ENCODE measurements at places on chromosomes 6 and 20.

DNA sequence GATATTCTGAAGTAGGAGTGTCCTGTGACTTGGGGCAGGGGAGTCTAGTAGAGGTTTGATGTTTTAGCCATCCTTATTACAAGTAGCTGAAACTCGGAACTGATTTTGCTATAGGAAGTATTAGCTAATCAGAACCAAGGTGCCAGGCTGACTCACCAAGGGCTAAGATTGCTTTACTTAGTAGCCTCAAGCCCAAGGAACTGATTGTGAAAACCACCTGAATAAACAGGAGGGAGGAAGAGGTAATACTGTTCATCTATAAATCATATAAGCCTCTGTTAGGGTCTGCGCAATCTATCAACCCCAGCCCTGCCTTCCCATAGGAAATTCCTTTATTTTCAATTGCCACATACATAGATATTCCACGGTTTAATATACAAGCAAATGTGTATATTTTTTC is 54.4 kb downstream of the GNAS start:
- DNase-seq = no peak

DNA sequence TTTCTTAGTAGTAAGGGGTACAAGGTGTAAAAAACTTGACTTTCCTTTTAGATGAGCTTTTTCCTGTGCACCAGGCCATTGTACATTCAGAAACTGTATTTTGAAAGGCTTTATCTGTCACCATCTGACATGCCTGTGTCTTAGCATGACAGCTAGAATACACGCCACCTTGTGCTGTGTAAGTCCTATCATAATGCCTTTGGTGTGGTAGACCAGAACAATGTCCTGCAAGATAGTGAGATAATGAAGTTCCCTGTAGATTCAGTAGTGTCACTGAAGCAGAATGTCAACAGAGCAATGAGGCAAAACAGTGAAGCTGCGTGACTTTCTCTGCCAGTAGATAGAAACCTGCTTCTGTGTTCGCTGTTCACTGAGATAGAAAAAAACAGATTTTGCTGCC is 105.8 kb downstream of the JAG1 start:
- no peak for DNase-seq

DNA sequence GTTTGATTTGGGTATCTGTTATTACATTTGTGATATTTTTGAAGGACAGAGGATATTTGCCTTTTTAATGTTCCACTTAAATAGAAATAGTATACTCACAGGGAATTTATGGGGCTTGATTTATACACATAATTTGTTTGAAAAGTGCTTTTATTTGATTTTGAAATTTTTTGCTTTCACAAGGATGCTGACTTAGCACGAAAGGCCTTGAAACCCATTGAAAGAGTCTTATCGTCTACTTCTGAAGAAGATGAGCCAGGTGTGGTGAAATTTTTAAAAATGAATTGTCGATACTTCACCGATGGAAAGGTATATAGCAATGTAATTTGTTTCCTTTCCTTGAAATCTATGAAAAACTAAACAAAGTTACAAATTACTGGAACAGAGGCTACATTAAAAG is 74.3 kb upstream of the HINT3 start:
- DNase-seq = no peak

DNA sequence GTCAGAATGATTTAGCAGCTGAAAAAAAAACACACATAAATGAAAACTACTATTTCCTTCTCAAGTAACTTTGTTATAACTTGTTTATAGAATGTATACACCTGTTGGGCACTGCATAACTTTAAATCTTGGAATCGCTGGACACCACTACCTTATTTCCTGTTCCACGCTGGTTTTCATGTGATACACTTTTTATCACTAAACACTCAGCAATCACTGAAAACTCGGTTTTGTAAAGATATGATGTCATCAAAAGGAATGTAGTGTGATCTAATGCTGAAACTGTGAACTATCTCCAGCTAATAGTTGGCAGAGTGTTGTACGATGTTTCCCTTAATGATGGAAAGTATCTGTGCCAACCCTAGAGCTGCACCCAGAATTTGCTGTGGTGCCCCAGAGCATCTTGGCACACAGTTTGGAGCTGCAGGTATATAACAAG is 127.9 kb downstream of the BACH2 start:
- no peak for DNase-seq

DNA sequence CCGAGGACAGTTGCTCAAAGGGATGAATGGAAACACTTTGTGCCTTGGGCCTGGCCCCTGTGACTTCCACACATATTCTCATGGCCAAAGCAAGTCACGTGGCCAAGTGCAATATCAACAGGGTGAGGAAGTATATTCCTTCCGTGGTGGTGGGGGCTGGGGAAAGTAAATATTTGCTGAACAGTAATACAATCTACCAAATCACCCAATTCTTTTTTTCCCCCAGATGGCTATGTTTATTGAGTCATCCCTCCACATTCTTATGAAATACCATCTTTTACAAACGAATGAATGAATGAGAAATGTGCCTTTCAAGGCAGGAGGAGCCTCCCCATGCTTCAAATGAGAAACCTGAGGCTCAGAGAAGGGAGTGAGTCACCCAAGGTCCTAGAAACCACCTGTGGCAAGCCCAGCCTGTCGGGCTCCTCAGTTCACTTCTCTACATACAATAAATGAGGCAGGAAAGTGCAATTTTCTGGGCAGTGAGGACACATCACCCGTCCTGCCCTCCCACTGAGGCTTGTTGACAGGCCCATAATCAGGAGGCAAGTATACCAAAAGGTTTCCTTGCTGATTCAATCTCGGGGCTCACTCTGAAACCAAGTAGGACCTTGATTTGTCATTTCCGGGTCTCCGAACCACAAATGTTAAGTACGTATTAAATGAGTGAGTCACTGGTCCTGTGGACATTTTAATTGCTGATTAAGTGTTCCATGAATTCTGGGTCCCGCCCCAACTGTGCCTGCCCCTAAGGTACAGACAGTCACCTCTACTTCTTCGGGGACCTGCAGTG is 25.3 kb upstream of the TOP1 start:
- DNase-seq = peak; percentile 59

- no peak for DNase-seq
These were observed 3.2 kb upstream of the BPIFA1 start for GRCh38 chr20:33232486-33233072.

DNA sequence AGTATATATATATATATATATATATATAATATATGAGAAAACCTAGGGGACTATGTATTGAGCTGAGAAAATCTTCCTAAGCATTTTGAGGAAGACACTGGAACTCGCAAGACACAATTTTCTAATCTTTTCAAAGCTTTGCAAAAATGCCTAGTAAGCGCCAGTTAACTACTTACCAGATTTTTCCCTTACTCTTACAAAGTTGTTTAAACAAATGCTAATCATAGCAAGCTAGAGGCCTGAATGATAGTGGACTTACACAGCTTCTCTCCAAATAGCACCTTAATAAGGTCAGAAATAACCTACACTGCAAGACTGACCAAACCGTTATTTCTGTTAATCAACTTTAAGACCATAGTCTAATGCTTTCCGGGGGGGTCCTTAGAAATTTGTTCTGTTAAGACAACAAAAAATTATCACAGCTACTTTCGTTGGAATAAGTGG is 56.1 kb upstream of the HFE start:
- no peak for DNase-seq

DNA sequence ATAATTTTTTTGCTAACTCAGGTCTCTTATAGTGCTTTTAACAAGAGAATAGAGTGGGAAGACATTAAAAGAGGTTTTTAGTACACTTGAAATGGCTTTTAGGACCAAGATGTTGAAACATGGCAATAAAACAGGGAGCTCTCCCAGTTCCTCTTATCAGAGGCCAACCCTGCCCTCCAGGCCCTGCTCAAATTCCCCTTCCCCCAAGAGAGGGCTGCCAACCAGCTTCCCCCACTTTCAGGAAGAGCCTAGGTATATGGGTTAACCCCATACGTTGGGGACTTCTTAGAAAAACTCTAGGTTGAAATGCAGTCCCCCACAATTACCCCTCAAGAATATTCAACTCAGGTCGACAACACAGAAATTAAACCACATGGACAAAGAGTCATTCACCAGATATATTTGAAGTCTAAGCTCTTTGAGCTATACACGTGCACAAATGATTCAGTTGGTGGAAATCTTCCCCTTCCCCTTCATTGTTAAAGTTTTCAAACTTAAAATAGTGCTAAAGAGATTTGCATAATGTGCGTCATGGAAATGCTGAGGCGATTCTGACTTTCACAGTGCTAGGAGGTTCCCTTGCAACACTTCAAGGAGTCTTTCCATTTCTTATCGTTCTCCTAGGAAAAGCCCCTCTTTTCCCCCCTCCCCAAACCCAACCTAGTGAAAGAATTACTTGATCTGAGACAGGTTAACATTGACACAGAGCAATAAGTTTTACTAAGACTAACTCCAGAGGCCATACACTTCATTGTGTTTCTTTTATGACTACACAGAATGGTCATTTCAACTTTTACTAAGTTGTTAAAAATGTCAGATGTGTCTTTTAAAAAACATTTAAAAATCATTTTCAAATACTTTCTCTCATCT is 49.8 kb upstream of the ENPP5 start:
- no peak for DNase-seq

GRCh38 chr20:59134182-59134581 is 29.4 kb upstream of the ZNF831 start:
- DNase-seq = no peak

- no peak for DNase-seq
These were observed 4.0 kb upstream of the VSX1 start for GRCh38 chr20:25085756-25086495.

- DNase-seq = no peak
These were observed 17.7 kb downstream of the SRXN1 start for GRCh38 chr20:635028-635892.

- DNase-seq = no peak
These were observed 249.1 kb downstream of the QKI start for GRCh38 chr6:163663575-163663974.

- no peak for DNase-seq
These were observed 32.1 kb downstream of the PRSS16 start for GRCh38 chr6:27279513-27280063.

GRCh38 chr6:101826678-101827077 is 433.2 kb downstream of the GRIK2 start:
- no peak for DNase-seq

GRCh38 chr20:7015257-7015656 is 247.8 kb downstream of the BMP2 start:
- no peak for DNase-seq

- no peak for DNase-seq
These were observed 45.4 kb downstream of the ALDH5A1 start for GRCh38 chr6:24540197-24540596.
